ENCODE measurements at places on chromosomes 16 and 17. TPM values are rescaled to one million over a fixed set of nuclear protein-coding genes. Genes with fewer than 3 reads are reported as not detected.

SLC38A7 gene
- total RNA-seq = 9.8 TPM

KRTAP4-1 gene
- total RNA-seq = not detected

DNAH9 gene
- not detected for total RNA-seq

COX10 gene
- total RNA-seq = 24.9 TPM

CDH13 gene
- total RNA-seq = not detected

TAC4 gene
- not detected for total RNA-seq

DNA sequence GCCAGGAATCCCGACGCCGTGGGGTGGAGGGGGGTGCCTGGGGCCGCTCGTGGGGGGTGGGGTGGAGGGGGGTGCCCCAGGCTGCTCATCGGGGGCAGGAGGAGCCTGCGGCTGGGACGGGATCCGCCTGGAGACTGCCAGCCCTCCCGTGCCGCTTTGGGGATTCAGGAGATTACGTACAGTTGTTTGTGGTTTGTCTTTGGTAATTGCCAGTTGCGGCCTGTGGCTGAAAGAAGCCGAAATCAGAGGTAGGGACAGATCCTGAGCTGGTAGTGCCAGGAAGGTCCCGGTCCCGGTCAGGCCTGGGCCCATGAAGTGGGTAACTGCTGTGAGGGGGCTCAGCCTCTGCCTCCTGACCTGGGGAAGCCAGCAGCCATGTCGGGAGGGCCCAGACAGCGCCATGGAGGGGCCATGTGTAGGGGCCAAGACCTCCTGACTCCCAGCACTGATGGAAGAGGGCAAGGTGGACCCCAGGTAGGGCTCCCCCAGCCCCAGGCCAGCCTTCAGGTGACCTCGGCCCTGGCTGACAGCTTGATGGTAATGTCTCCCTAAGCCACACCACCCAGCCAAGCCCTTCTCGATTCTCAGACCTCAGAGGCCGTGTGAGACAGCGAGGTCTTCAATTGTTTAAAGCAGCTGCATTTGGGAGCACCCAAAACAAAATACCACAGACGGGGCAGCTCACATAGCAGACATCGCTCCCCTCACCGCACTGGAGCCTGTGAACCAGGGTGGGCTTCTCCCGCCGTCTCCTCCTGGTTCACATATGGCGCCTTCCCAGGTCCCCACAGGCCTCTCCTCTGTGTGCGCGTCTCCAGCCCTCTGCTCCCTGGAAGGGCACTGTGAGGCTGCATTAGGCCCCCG lies 34.9 kb upstream of the SSTR5 start:
- no peaks in the 10 kb centered on the region for H3K27me3 ChIP-seq
- DNase-seq = no peak
- H3K4me3 ChIP-seq = no peak overlapping the region

DNA sequence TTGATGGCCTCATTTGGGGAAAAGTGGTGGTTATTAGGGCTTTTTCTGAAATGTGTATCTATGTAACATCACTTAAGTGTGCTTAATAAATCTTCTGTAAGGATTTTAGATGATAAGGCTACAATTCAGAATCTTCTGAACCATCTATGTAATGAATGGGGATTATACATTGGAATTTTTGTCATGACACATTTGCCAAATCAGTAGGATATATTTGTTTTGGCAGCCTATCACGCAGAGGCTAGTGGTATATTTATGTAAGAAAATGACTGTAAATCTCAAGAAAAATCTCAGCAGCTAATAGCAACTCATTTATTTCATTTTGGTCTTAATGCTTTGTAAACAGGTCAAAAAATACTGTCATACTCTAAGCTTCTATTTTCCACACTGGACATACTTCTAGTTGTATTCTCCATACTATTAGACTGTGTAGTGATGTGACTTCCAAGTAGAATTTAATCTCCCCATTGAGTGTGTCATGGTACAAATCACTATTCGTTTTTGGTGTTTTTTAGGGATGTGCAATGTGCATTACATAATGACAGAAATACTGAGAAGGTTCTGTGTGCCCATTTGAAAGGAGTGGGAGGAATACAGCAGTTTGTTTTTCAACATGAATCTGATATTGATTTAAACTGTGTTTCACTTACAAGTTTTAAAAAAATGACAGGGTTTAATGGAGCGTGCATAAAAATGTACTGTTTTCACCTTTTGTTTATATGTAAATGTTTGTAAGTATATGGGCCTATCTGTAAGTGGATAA lies 29.2 kb downstream of the CLUH start:
- H3K36me3 ChIP-seq = peaks cover 54% of the 10 kb centered on the region
- H3K4me3 ChIP-seq = no peak overlapping the region
- H3K4me1 ChIP-seq = no peaks in the 10 kb centered on the region
- no peak overlapping the region for H3K27ac ChIP-seq

GRCh38 chr16:85303354-85303883 lies 191.1 kb upstream of the CIBAR2 start:
- peak overlapping the region; percentile 89 for H3K4me3 ChIP-seq
- peak overlapping the region; percentile 85 for H3K27ac ChIP-seq
- H3K27me3 ChIP-seq = peaks cover 2% of the 10 kb centered on the region
- peaks cover 27% of the 10 kb centered on the region for H3K4me1 ChIP-seq
- peak; percentile 78 for DNase-seq

DNA sequence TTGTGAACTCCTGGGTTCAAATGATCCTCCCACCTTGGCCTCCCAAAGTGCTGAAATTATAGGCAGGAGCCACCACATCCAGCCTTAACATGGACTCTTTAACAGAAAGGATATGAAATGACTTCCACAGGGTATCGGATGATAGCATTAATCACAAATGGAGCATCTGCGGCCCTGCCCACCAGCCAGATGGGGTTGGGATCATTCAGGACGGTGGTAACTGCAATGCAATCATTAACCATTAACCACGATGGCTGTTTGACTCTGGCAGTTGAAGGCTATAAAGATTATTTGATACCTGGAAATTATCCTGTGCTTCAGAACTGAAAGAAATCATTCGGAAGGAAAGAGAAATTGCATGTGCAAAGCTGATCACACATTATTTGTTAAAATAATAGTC lies 5.3 kb upstream of the CHST5 start:
- H3K4me1 ChIP-seq = peaks cover 2% of the 10 kb centered on the region
- no peak overlapping the region for H3K27ac ChIP-seq
- DNase-seq = no peak
- no peaks in the 10 kb centered on the region for H3K36me3 ChIP-seq
- H3K27me3 ChIP-seq = peaks cover 1% of the 10 kb centered on the region
- H3K4me3 ChIP-seq = no peak overlapping the region

- peaks cover 5% of the 10 kb centered on the region for H3K4me1 ChIP-seq
- no peak for DNase-seq
These were observed 18.0 kb upstream of the TRIM37 start for GRCh38 chr17:59124665-59125064.

DNA sequence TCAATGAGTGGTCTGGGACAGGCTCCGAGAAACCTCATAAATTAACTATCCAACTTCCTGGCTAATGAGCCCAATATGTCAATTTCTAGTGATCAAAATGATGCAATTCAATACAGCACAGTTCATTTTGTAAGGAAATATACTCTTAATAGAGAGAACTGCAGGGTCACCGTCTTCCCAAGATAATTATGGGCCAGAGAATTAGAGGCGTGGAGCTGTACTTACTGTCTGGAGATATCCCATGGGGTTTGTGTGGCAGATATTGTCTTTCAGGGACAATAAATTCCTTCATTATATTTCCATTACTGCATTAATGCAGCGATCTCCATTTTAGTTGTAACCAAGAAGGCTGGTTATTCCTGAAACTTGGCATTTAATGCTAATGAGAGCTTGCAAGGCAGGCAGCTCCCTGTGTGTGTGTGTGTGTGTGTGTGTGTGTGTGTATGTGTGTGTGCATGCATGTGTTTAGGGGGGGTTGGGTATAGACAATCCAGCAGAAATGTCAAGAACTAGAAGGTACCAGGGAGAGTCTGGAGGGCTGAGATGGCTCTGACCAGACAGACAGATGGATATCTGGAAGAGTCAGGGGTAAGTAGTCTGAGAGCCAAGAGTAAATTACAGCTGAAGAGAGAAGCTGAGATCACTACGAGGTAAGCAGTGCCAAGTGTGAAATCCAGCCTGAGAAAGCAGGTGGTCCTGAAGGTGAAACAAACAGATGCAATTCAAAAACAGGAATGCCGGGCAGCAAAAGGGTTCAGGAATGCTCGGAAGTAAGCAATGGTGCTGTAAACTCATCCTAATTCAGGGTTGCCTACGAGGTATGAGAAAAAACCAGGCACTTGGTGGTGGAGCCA lies 393.0 kb downstream of the CA10 start:
- H3K27ac ChIP-seq = no peak overlapping the region
- H3K27me3 ChIP-seq = peaks cover 2% of the 10 kb centered on the region
- H3K36me3 ChIP-seq = no peaks in the 10 kb centered on the region
- peaks cover 15% of the 10 kb centered on the region for H3K4me1 ChIP-seq
- DNase-seq = no peak

DNA sequence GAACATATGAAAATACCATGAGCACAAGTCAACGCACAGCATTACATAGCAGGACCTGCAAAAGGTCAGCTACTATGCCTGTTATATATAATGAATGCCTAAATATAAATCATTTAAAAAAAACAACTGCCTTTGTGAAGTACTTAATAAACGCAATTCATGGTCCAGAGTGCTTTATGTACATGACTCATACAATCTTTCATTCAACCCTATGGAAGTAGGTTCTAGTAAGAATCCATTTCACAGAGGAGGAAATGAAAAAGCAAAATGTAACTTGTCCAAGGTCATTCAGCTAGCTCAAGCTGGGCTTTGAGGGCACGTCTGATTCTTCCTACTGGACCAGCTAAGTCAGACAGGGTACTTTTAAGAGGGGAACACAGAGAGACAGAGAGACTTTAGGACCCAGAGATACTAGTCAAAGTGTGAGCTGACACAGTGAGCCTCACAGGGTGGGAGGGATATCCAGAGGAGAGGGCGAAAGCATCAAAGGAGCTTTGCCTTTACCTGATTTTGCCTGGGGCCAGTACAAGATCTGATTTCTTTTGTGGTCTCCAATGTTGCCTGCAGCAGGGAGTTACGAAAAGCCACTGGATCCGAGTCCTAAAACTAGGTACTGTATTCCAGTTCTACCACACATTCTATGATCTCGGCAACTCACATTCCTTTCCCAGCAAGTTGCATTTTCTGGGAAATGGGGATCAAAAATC lies 83.4 kb upstream of the ZFHX3 start:
- H3K36me3 ChIP-seq = no peaks in the 10 kb centered on the region
- DNase-seq = no peak
- no peak overlapping the region for H3K27ac ChIP-seq
- H3K27me3 ChIP-seq = no peaks in the 10 kb centered on the region
- H3K4me3 ChIP-seq = no peak overlapping the region

DNA sequence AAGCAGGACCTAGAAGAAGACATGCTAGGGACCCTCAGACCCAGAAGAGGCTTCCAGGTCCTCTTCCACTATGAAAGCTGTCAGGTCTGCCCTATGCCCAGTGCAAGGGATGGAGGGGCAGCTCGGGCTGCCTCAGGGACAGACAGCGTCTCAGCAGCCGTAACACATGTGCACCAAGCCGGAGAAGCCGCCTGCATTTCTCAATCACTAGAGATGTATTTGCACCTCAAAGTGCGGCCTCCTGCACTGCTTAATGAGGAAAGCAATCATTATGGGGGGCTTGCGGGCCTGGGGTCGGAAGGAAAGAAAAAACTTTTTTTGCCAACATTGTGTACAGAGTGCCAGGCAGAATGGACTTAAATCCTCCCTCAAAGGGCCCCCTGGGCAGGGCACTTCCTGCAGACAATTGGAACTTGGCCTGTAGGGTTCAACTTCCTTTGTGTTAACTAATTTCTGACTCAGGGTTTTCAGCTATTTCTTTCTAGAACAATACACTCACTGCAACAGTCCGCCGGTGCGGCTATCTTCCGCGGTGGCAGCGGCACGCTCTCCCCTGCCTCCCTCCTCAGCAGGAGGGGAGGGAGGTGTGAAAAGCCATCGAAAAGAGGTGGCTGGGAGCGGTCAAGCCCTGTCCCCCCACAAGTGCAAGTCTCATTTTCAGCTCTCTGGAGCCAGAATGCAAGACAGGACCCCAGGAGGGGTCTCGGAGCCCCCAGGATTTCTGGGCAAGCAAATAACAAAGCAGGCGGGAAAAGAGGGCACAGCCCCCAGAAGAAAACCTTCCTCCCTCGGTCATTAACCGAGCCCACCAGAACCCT lies 101.2 kb downstream of the ZNF423 start:
- H3K27ac ChIP-seq = no peak overlapping the region
- H3K27me3 ChIP-seq = peaks cover 24% of the 10 kb centered on the region
- DNase-seq = no peak
- no peaks in the 10 kb centered on the region for H3K4me1 ChIP-seq

DNA sequence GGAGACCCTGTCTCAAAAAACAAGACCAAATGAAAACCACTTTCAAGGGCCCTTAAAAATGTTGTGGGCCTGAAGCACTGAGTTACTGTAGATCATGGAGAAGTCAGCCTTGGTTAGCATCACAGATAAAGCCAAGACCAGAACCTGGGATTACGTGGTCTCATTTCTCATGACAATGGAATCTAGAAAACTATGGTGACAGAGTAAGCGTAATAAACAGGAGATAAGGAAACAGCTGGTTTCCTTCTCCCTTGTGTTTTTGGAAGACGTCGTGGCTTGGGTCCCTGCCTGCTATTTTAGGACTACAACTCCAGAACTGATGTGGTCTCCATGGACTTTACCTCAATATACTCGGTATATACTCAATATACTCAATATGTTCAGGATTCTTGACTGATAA lies 180.7 kb upstream of the ZFHX3 start:
- no peak overlapping the region for H3K27ac ChIP-seq
- H3K4me1 ChIP-seq = no peaks in the 10 kb centered on the region
- H3K4me3 ChIP-seq = no peak overlapping the region

DNA sequence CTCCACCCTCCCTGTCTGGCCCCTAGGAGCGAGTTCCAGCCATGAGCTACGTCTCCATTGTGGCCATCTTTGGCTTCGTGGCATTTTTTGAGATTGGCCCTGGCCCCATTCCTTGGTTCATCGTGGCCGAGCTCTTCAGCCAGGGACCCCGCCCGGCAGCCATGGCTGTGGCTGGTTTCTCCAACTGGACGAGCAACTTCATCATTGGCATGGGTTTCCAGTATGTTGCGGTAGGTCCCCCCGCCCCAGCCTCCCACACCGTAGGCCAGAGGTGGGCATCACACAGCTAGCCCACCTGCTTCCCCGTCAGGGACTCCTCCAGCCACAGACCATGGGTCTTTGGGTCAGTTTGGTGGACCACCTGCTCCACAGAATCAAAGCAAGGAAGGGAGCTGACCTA lies 4.2 kb downstream of the SLC2A4 start:
- no peak overlapping the region for H3K4me3 ChIP-seq
- no peaks in the 10 kb centered on the region for H3K36me3 ChIP-seq
- H3K27me3 ChIP-seq = peaks cover 34% of the 10 kb centered on the region
- no peak for DNase-seq
- H3K4me1 ChIP-seq = peaks cover 11% of the 10 kb centered on the region

Data from activated T-helper 2 cell treated with anti-CD3 and anti-CD28 coated beads, Interferon-gamma antibody, Interleukin-2, Interleukin-4, amounts not matched to agents 10 μg/mL and 5 μg/mL and 100 μg/mL, durations not matched to agents 14 hours and 24 hours and 36 hours (primary cell).